ENCODE measurements at places on chromosomes 11 and 22.

DNA sequence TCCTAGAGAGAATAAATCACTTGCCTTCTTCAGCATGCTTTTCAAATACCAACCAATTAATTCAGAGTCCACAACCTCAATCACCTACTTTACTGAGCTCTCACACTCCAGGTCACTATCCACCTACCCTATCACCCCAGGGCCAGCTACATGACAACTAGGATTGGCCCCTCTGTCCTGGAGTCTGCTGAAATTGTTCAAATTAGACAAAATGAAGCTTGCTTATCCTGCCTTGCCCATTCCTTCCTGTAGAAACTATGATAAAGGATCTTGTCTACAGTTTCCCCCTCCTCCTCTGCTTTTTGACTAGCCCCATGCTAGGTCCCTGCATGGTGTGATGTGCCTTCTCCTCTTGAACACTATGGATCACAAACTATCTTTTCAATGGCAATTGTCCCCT, 94.5 kb downstream of the JRKL start:
- DNase-seq: no peak

DNA sequence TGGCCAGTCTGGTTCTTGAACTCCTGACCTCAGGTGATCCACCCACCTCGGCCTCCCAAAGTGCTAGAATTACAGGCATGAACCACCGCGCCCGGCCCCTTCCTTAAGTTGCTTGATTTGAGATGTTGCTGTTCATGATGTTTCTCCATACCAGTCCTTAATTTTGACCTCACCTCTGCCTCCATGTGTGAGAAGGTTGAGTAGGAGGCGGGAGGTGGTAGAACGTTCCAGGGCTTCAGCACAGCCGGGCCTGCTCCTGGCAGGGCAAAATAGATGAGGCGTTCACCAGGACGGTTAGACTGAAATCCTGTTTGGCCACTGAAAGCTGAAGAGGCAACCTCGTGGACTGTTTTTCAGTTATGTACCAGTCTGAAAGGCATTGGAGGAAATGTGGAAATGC, 48.3 kb upstream of the SYT13 start:
- no peak for DNase-seq

DNA sequence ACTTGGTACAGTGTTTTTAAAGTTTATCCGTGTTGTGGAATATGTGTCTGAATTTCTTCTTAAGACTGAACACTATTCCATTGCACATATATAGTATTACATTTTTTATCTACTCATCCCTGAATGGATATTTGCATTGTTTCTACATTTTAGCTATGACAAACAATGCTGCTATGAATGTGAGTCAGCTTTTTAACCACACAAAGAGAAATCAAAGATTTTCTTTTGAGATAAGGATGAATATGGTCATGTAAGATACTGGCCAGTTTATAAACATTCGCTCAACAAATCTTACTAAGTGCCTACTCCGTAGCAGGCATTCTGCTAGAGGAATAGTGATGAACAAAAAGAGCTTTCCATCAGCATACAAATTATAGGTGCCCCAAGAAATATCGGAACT, 16.5 kb upstream of the OR9G4 start:
- DNase-seq: no peak

DNA sequence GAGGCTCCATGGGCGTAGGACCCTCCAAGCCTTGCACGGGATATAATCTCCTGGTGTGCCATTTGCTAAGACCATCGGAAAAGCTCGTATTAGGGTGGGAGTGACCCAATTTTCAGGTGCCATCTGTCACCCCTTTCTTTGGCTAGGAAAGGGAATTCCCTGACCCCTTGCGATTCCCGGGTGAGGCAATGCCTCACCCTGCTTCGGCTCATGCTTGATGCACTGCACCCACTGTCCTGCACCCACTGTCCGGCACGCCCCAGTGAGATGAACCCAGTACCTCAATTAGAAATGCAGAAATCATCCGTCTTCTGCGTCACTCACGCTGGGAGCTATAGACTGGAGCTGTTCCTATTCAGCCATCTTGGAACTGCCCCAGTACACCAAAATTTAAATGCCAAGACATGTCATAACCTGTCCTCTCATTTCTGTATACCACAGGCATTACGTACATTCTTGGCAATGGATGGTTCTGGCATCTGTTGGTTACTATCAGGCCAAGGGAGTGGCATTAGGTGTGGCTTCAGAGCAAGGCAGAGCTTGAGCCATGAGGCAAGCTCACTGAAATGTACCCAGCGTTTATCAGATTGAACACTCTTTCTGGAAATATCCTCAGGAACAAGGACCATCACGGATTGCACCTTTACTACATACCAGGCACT, 95.4 kb upstream of the GALNT18 start:
- DNase-seq: no peak

- DNase-seq: no peak
Observed at GRCh38 chr11:64156235-64157011, 9.5 kb downstream of the MACROD1 start.

DNA sequence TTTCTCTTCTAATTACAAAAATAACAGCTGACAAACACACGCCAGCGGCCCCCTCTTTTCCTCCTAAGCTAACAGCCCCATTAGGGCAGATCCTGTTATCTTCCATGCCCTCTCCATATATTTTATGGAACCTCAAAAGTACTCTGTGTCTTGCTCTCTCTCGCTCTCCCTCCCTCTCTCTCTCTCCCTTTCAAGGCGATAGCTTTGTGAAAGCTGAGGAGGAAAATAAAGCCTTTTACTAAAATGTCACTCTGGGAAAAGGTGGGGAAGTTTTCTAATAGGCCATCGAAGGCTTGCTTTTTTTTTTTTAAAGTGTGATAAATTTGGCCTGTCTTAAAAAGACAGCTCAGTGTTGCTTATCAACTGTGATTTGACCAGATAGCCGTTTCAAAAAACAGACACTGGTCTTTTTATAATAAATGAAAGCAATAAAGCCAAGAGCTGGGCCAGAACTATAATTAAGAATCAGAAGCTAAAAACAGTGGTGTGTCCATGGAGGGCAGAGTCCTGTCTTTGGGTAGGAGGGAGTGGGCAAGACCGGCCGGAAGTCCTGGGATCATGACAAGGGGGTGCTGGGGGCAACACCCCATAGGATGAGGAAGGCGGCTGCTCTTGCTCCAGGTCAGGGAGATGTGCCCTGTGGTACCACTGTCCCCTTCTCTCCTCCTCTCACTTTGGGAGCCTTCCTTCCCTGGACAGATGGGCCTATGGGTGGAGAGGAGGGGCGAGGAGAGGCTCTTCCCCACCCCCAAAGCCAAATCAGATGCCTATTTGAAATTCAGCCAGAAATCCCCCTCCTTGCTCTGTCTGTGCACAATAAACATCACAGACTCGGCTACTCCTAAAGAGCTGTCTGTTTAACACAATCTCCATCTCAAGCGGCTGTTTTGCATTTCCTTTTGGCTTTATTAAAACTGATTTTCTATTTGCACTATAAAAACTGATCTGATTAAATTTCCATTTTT, 267.2 kb downstream of the BUD13 start:
- DNase-seq: no peak

DNA sequence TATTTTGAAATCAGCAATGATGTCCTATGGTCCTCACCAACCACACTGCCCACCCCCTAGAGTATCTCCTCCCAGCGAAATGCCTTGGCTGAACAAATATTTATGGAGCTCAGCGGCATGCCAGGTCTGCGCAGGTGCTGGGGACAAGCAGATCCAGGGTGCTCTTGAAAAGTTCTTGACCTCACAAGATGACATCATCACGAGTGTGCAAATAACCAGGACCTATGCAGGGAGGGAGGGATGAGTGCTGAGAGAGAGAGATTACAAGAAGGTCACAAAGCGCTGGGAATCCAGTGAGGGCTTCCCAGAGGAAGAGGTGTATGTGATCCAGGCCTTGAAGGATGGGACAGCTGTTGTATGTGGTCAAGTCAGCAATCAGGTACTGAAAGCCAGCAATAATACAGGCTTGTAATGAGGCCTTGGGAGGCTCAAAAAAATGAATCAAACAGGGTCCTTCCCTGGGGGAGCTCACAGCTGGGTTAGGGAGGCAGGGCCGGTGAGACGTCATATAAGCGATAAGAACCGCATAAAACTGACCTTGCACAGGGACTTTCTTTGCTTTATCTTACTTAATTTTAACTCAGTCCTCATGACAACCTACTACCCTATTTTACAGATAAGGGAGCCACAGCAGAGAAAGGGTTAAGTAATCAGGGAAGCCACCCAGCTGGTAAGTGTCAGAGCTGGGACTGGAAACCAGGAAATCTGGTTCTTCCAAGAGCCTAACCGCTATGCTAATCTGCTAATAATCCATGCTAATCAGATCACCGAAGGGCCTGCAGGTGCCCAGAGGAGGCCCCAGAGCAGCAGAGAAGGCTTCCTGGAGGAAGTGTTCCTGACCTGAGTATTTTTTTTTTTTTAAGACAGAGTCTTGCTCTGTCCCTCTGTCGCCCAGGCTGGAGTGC, 8.2 kb downstream of the ARRB1 start:
- no peak for DNase-seq

DNA sequence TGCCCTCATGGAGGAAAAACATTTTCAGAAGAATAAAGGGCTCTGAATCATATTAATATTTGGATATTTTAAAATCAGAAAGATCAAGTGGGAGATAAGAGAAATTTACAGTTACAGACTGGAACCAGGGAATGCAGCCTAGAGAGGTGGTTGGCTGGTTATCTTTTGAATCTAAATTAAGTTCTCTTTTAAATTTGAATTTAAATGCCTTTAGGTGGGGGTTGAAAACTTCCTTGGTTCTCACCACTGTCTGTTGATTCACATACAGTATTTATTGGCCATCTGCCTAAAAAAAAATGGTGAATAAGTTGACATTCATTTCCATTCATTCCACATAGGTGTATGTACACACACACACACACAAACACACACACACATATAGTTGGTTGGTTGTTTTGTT, 35.7 kb upstream of the PTPRJ start:
- DNase-seq: no peak

DNA sequence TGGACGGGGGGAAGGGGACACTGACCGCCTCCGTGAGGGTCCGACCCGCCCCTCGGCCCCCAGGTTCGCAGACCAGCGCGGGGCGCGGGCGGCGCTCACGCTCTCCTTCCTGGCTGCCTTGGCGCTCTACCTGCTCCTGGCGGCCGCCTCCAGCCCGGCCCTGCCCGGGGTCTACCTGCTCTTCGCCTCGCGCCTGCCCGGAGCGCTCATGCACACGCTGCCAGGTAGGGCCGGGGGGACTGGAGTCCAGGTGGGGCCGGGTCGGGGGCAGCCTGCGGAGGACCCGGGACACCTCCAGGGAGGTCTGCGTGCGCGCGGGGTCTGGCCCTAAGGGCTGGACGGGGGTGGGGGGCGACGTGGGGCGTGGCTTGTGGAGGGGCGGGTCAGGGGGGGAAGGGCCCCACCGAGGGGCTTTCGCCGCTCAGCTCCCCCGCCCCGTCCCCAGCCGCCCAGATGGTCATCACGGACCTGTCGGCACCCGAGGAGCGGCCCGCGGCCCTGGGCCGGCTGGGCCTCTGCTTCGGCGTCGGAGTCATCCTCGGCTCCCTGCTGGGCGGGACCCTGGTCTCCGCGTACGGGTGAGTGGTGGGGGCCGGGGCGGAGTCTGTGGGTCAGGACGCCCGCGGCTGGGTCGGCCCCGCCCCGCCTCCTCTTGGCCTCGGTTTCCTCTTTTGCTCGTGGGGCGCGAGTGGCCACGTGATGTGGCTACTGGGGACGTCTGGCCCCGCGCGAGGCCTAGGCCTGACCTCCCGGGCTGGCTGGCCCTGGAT, 19.9 kb downstream of the PHLDA2 start:
- no peak for DNase-seq

Measured in SK-MEL-5 (cell line).